ENCODE measurements at places on chromosomes 4 and X. TPM values are rescaled to one million over a fixed set of nuclear protein-coding genes. Genes with fewer than 3 reads are reported as not detected.

COX7B2 gene
- not detected for total RNA-seq

MTTP gene
- total RNA-seq: under 0.01 TPM

SSX2 gene
- total RNA-seq: not detected

PABPC1L2B gene
- total RNA-seq: not detected

SULT1E1 gene
- 3.7 TPM for total RNA-seq

POF1B gene
- not detected for total RNA-seq

SPANXD gene
- not detected for total RNA-seq

DUSP21 gene
- total RNA-seq: not detected

PTPN13 gene
- total RNA-seq: 25.1 TPM

DDX60 gene
- 9.0 TPM for total RNA-seq

ITM2A gene
- not detected for total RNA-seq

HAND2 gene
- total RNA-seq: 50.2 TPM

TLR2 gene
- total RNA-seq: not detected

CC2D2A gene
- 27.6 TPM for total RNA-seq

MAB21L2 gene
- total RNA-seq: 0.58 TPM

TMEM47 gene
- total RNA-seq: 20.2 TPM

SSX4 gene
- not detected for total RNA-seq

GPRASP3 gene
- total RNA-seq: 2.5 TPM

ADH1C gene
- not detected for total RNA-seq
